Effector memory CD4-positive, alpha-beta T cell (primary cell): ENCODE measurements at places on chromosomes 16 and 17.

DNA sequence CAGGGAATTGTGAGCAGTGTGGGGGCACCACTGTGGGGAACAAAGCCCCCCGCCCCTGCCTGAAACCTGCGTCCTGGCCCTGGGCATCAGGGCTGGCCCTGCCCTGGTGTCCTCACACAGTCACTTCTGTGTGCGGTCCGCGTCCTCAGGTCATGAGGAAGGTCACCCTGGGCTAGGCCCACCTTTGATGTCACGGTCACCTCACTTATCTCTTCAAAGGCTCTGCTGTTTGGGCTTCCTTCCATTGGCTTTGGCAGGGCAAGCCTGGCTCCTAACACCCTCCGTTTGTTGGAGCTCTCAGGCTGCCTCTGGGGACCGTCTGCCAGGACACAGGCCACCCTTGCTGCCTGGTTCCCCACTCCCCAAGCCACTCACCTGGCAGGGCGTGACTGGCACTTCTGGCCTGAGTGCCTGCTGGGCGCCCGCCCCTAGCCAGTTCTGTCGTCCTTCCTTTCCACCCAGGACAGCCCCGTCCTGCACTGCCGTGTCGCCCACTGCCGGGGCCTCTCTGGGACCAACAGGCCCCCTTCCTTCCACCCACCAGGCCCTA is 8.8 kb downstream of the CENPX start:
- no peak for DNase-seq

- no peak for DNase-seq
These were observed 1326.6 kb upstream of the GOT2 start for GRCh38 chr16:60060731-60061130.

GRCh38 chr16:28280881-28281836 is 11.2 kb upstream of the SBK1 start:
- DNase-seq: no peak

DNA sequence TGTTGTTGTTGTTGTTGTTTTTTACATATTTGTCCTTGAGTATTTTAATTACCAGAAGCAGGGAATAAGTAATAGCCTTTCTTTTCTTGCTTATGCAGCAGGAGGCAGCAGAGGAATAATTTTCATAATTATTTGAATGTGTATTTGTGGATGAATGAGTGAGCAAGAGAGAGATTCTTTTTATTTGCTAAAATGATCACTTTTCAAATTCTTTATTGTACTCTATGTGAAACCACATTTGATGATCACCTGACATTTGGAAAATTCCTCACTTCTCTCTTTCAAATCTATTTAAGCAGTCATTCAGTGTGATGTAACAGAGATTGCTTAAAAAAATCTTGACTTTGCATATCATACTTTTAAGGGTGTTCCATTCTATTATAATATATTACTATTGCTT is 223.6 kb downstream of the BCAS3 start:
- no peak for DNase-seq

- no peak for DNase-seq
These were observed 17.5 kb downstream of the GRIN2C start for GRCh38 chr17:74842146-74842598.

GRCh38 chr16:85393674-85394451 is 219.3 kb upstream of the GSE1 start:
- peak; percentile 29 for DNase-seq

- DNase-seq: no peak
These were observed 271.8 kb upstream of the AXIN2 start for GRCh38 chr17:65833214-65833613.

DNA sequence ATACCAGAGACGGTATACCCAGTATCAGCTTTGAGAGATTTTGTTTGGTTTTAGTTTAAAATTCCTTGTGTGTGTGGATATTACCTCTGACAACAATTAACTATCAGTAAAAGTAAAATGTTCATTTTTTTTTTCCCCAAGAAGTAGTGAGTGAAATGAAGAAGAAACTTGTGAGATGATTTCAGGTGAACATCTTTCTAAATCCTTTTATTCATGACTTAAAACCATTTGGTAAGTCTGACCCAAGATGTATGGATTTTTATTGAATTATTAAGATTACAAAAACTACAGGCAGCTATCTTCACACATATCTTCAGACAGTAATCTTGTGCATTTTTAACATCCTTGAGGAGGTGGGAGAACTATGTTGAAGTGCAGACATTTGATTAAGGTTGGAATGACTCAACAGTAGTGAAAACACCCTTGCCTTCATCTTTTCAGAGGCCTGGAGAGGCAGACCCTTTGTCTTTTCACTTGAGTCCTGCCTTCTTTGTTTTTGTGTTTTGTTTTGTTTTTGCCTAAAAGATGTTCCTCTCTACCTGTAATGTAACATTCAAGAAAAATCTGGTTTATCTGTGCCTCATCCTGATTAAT is 240.3 kb upstream of the TBX2 start:
- DNase-seq: no peak

GRCh38 chr16:73546341-73546845 is 498.5 kb upstream of the ZFHX3 start:
- no peak for DNase-seq

DNA sequence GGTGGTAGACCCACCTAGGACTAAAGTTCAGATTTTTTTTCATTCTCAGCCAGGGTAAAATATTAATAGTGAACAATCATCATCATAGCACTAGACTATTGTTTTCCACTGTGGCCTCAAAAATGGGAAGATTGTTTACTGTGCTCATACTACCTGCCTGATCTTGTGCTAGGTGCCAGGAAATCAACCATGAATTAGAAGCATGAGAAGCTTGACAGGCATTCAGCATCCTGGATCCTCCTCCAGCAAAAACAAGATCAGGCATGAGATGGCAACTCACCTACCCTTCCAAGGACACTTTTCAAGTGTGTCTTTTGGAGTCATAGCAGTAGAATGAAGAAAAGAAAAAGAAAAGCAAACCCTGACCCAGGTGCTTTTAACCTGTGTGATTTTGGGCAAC is 174.2 kb downstream of the CYLD start:
- DNase-seq: no peak

GRCh38 chr17:82463391-82463790 is 4.8 kb downstream of the NARF start:
- DNase-seq: no peak

GRCh38 chr16:325375-326145 is 27.0 kb downstream of the AXIN1 start:
- DNase-seq: no peak

DNA sequence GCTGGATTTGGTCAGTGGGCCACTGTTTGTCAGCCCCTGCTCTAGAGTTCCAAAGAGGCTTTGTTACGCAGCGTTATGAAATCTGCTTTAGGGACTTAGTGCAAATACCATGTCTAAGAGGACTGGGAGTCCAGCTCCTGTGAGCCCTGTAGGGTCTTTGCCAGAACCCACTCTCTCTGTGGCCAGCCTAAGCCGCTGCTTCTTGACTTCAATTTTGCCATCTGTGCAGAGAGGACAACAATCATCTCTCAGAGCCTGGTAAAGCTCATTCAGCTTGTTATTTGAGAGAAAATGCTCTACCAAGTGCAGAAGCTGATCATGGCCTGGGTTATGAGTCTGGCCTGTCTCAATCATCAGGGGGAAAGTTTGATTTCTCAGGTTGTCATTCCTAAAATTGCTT is 17.9 kb downstream of the CA10 start:
- DNase-seq: no peak

- DNase-seq: no peak
These were observed 116.3 kb downstream of the TANC2 start for GRCh38 chr17:63082273-63082861.

DNA sequence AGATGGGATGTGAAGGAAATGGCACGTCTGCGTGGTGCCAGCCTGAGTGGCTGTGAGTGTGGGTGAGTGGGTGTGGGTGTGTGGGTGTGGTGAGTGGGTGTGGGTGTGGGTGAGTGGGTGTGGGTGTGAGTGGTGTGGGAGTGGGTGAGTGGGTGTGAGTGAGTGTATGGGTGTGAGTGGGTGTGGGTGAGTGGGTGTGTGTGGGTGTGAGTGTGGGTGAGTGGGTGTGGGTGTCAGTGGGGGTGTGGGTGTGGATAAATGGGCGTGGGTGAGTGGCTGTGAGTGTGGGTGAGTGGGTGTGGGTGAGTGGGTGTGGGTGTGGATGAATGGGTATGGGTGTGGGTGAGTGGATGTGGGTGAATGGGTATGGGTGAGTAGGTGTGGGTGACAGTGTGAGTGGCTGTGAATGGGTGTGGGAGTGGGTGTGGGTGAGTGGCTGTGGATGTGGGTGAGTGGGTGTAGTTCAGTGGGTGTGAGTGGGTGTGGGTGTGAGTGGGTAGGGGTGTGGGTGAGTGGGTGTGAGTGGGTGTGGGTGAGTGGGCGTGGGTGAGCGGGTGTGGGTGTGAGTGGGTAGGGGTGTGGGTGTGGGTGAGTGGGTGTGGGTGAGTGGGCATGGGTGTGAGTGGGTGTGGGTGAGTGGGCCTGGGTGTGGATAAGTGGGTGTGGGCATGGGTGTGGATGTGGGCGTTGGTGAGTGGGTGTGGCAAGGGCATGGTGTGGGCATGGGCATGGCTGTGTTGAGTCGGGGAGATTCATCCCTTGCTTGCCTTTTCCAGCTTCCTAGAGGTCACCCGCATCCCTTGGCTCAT is 80.8 kb downstream of the ZDHHC7 start:
- DNase-seq: no peak

GRCh38 chr17:10178506-10178991 is 19.9 kb downstream of the GAS7 start:
- no peak for DNase-seq

GRCh38 chr16:6864671-6865070 is 468.0 kb upstream of the RBFOX1 start:
- no peak for DNase-seq

- DNase-seq: no peak
These were observed 16.7 kb upstream of the LASP1NB start for GRCh38 chr17:38908676-38909181.

- no peak for DNase-seq
These were observed 169.3 kb downstream of the ZFHX3 start for GRCh38 chr16:72878301-72879269.

- DNase-seq: no peak
These were observed 1.0 kb downstream of the MSI2 start for GRCh38 chr17:57257195-57257894.

- DNase-seq: no peak
These were observed 188.1 kb upstream of the CCL2 start for GRCh38 chr17:34067011-34067410.

DNA sequence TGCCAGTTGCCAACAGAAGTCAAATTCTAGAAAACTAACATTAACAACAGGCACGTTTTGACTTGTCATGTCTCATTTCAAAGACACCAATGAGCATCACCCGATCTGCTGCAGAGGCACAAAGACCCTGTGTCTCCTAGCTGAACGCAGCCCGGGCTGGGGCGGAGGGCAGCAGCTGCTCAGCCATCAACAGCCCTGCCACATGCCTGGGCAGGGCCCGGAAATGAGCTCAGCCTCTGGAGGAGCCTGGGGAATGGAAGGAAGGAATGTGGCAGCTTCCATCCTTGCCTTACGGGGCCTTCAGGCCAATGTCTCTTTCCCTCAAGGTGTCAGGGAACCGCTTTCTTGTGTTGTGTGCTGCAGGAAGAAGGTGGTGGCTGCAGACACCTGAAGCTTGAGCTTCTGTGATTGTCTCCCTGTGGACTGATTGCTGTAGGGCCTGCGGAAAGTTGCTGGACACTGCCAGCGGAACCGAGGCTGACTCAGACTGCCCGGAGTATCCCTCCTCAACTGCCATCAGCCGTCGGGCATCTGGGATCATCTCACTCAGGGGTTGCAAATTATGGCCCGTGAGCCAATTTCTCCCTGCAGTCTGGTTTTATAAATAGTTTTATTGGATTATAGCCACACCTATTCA is 7.3 kb downstream of the CDH13 start:
- no peak for DNase-seq

DNA sequence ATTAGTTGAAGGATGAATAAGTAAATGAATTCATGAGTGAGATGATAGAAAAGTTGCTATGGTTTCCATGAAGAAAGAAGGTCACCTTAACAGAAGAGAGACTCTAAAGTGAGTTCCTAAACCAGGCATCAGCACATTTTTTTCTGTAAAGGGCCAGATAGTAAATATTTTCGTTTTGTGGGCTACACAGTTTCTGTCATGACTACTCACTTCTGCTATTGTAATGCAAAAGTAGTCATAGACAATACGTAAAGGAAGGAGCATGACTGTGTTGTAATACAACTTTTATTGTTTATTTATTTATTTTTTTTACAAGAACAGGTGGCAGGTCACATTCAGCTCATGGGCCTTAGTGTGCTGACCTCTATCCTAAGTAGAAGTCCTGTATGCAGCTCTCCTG is 426.1 kb upstream of the DYNLRB2 start:
- DNase-seq: no peak

DNA sequence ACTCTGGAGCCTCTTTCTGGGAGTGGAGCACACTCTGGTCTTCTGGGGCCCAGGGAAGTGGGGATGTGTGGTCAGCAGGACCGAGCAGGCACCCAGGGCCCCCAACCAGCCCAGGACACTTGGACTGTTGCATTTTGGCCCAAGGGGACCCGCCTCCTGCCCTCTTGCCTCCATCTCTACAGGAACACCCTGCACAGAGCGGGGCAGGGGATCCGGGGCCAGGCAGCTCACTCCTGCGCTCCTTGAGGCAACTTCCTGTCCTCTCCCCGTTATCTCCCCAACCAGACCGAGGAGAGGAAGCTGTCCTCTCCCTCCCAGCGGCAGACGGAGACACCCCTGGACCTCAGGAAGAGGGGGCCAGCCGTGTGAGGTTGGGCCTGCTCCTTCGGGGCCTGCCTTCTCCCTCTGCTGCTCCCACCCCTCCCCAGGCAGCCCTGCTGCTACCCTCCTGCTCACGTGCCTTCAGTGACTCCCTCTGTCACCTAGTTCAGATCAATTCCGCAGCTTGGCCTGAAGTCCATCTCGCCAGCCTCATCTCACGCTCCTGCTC is 10.0 kb upstream of the ATP2A3 start:
- DNase-seq: no peak

- DNase-seq: peak; percentile 46
These were observed 22.7 kb downstream of the GGA3 start for GRCh38 chr17:75238684-75239191.

GRCh38 chr17:17401271-17401781 is 75.5 kb upstream of the MED9 start:
- DNase-seq: no peak

DNA sequence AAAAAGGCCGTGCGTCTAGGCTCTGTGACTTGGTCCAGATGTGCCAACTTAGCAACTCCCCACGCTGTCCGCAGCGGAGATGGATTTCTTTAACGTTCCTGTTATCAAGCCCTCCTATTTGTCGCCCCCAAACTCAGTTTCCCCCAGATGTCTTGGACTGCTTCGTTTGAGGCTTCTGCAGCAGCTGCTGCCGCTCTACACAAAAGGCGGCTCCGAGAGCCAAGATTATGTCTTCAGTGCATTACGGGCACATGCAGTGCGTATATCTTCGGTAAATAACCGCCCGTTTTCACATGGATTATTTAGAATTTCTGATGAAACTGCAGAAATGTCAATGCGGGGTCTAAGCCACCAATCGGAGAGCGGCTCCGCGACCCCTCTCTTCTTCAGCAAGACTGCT is 240.6 kb upstream of the ZFHX3 start:
- no peak for DNase-seq

DNA sequence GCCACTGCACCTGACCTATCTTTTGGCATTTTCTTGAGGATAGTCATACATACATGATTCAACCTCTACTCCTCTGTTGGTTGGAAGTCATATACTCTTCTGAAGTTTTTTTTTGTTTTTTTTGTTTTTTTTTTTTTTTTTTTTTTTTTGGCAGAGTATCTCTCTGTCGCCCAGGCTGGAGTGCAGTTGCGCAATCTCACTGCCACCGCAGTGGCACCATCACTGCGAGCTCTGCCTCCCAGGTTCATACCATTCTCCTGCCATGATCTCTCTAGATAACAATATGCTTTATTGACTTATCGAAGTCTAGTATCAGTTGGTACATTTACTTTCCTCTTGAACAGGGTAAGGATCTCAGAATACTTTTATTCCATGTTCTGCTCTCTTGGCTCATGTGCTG is 224.2 kb upstream of the WSCD1 start:
- DNase-seq: no peak

GRCh38 chr17:42050393-42051012 is at the start of gene C17orf113:
TSS of gene C17orf113 (minus strand) at chr17:42050601. CDS start at chr17:42043376, 7,225 bp downstream.
- DNase-seq: peak; percentile 9
